ENCODE measurements at places on chromosomes 7 and 10. TPM values are rescaled to one million over a fixed set of nuclear protein-coding genes. Genes with fewer than 3 reads are reported as not detected.
A peak's percentile ranks its signal among the peaks of the same experiment; 100 is the strongest.

Gene CYP3A4
- total RNA-seq: not detected

Gene ESYT2
- 24.2 TPM for total RNA-seq

Gene DRGX
- total RNA-seq: not detected

Gene NUPR2
- not detected for total RNA-seq

Gene AKR1D1
- not detected for total RNA-seq

Gene INHBA
- not detected for total RNA-seq

Gene BEND7
- not detected for total RNA-seq

Gene CALHM2
- total RNA-seq: not detected

Gene WNT8B
- not detected for total RNA-seq

Gene SPDYE1
- total RNA-seq: not detected

Gene ZPBP
- total RNA-seq: not detected

Gene ADRA2A
- total RNA-seq: not detected

- no peak for DNase-seq
These were observed 398.6 kb upstream of the NRP1 start for GRCh38 chr10:33733058-33733457.

- DNase-seq: no peak
These were observed 45.3 kb downstream of the RCC1L start for GRCh38 chr7:75028299-75028698.

- no peak for DNase-seq
These were observed 227.5 kb downstream of the WDR11 start for GRCh38 chr10:121078672-121079102.

- no peak for DNase-seq
These were observed 3.3 kb downstream of the EGR2 start for GRCh38 chr10:62812672-62813439.

GRCh38 chr10:107487284-107487683 lies 322.8 kb upstream of the SORCS1 start:
- DNase-seq: no peak

DNA sequence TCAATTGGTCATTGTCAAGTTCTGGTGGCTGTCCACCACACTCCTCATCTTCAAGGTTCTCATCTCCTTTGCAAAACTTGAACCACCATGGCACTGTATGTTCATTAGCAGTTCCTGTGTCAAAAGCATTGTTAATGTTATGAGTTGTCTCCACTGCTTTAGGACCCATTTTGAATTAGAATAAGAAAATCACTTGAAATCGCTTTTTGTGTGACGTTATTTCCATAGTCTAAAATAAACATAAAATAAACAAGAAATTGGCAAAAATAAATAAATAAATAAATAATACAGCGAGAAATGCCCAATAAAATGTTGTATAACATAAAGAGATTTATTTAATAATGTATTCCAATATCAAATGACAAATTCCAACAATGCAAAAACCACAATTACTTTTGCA lies 195.5 kb upstream of the CDC14C start:
- no peak for DNase-seq

DNA sequence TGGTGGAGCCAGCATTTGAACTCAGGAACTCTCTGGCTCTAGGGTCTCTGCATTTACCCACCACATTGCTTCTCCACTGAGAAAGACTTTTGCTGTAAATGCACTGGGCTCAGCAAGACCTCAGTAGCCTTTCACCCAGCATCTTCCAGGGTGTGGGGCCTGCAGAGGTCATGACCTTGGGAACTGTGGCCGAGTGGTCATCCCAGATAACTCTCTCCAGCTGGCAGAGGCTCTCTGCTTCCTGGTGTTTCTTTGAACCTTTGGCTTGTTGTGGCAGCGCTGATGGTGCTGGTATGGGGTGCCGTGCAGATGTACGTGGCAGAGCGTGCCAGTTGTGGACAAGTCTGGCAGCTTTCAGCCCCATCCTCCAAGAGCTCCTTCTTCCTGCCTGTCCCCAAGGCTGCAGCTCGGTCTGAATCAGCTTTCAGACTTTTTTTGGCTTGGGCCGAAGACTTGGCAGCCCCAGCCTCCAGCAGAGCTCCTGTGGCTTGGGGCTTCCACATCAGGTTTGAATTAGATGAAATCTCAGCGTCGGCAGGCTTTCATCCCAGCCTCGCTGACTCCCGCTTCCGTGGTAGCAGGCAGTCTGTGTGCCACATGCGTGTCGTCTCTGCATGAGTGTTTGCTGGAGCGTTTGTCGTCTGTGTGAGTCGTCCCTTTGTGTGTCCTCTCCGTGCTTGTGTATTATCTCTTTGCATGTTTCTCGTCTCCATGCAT lies 21.5 kb downstream of the ADAMTS14 start:
- no peak for DNase-seq

GRCh38 chr7:64626083-64626469 lies 39.9 kb upstream of the ZNF107 start:
- no peak for DNase-seq

- DNase-seq: no peak
These were observed 777 bp downstream of the RUNDC3B start for GRCh38 chr7:87628780-87629569.

GRCh38 chr7:100489824-100490223 lies 6.1 kb downstream of the NYAP1 start:
- peak; percentile 85 for DNase-seq

DNA sequence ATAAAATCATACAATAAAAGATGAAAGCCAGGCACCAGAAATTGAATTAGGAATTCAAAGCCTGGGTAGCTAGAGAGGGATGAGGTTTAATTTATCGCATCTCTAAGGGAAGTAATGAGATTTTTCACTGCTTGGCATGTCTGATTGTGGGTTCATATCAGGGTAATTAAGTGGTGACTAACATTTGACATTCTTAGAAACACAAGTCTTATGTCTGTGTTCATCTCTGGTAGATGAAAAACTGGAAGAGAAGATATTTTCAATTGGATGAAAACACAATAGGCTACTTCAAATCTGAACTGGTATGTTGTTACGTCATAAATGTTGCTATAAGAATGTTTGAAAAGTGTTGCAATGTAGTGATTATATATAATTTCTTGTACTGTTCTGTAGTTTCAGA lies 36.8 kb upstream of the ARMS2 start:
- DNase-seq: no peak

- no peak for DNase-seq
These were observed 102.6 kb downstream of the PTPRE start for GRCh38 chr10:128009372-128010126.

GRCh38 chr10:84783386-84783785 lies 455.0 kb downstream of the CCSER2 start:
- DNase-seq: peak; percentile 24

DNA sequence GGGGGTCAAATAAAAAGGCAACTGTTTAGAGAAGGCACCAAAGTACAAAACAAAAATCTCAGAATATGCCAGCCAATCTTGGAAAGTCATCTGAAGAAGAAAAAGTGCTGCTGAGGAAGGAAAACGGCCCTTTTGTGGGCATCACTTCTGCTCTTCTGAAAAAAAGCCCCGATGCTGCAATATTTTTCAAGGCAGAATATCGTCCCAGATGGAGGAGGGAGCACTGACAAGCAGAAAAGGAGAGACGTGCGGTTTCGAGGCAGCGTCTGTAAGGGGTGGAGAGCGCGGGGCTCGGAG lies 959 bp upstream of the ATRNL1 start:
- no peak for DNase-seq

DNA sequence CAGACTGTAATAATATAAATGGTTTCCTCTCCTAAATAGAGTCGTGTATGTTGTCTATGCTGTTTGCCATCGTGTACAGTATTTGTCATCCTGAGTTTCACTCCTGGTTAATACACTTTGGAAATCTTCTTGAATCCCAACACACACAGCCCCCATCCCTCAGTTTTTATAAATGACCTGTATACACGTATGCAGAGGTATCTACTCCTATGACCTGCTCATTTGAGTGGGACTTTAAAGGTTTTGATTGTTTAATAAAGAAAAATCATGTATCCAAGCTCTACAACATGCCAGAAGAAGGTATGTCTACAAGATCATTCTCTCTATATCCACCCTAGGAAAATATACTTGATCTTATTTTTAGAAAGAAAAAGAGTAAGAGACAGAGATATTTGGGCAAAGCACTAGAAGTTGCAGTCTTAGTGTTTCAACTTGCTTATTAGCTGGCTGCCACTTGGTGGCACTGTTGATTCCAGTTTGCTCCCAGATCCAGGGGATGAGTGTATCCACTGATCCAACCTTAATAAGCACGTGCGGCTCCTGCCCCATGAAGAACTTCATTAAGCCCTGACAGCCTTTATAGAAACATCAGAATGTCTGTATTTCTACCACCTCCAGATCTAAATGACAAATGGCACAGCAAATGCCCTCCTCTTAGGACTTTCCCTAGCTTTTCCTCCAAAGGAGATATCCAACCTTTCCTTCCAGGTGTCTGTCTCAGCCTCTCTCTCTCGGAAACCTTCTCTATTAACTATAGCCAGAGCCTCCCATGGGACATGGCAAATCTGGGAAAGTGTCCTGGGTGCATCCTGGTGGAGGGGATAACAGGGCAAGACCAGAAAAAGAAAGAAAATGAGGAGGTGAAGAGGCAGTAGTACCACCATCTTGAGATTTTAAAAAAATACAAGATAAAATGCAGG lies 181.6 kb upstream of the NEBL start:
- peak; percentile 47 for DNase-seq

GRCh38 chr10:130957423-130957822 lies 354.1 kb downstream of the TCERG1L start:
- DNase-seq: no peak

- DNase-seq: no peak
These were observed 112.5 kb upstream of the PRSS1 start for GRCh38 chr7:142636751-142637150.

GRCh38 chr7:29309041-29309854 lies 114.7 kb downstream of the CHN2 start:
- DNase-seq: no peak

DNA sequence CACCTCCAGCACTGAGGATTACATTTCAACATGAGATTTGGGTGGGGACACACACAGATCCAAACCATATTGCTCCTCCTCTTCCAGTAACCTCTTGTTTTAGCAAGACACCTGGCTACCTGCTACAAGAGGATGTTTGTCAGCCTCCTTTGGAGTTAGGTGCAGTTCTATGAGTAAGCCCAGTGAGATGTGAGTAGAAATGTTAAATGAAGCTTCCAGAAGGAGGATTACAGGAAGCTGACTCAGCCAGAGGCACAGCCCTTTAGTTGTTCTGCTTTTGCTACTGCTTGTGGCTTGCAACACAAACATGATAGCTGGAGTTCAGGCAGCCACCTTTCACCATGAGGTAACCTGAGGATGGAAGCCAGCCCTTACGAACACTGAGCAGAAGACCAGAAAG lies 382.7 kb upstream of the RNF32 start:
- no peak for DNase-seq

DNA sequence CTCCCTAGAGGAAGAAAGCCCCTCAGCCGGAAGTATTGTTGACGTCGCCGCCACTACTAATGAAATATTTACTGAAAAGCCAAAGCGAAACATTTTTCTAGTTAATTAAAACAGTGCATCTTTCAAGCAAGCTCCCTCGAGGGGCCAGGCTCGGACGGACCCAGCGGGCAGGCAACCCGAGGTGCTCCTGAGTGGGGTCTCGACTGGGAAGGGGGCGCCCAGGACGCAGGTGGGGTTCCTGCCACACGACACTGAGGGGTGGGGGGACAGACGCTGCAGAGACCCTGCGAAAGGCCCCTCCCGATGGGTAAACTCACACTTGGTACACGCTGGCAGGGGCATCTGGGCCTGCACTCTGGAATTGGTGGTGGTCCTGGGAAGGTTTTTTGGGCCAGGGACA lies 72.4 kb upstream of the ADGRA1 start:
- no peak for DNase-seq

- no peak for DNase-seq
These were observed 30.0 kb downstream of the GLUD1 start for GRCh38 chr10:87064651-87065050.

DNA sequence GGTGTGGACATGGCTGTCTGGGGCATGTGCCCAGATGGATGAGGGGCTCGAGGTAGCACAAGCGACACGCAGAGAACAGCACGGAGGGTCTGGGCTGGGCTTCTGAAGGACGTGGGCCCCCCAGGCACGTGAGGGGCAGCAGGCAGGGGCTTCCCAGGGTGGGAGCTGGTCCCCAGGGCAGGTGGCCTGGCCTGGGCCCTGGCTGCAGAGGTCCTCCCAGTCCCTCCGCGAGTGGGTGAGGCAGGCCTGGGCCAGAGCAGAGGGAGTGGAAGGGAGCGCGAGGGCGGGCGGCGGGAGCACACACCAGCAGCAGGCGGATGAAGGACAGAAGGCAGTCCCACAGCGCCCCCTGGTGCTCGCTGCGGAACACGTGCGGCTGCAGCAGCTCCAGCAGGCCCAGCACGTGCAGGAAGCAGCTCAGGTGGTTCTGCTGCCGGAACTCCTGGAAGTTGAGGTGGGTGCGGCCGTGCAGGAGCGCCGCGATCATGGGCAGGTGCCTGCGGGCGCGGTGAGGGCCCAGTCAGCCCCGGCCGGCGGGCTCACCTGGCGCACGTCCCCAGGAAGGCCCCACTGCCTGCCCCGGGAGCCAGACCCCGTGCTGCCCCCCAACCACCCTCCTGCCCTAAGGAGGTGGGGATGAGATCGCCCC lies 14.7 kb upstream of the MICALL2 start:
- peak; percentile 88 for DNase-seq

DNA sequence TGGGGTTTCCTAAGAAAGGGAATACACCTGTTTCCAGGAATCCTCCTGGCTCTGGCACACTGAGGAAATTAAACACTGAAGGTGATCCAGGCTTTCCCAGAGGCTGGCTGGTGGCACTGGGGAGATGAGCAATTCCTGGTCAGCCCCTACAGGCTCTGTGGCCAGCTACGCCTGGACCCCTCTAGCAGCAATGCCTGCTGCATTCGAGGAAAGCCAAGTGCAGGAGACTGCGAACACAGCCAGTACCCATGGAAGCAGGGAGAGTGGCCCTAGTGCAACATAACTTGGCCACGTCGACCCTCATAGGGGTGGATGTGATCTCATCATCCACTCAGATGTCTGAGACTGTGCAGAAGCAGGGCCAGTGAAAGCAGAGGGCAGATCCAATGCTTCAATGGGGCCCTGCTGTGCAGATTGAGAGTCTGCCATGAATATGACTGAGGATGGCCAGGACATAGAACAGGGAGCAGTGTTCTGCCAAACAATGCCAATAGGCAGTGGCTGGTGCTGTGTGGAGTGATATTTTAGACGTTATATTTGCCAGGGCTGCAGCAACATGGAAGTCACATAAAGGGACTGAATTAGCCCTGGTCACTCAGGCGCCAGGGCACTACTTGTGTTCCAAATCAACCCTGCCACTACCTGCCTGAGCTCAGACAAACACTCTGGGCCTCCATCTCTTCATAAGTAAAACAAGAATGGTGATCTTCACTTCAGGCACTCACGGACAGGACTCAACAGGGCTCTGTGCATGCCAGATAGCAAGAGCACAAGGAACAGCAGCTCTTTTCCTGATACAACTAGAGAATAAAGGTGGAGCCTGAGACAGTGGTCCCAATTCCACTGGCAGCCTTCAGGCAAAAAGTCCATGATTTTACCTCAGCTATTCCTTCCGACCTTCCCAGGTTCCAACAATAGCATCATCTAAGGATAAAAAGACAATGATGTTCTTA lies 2.4 kb downstream of the ZNF488 start:
- DNase-seq: no peak

DNA sequence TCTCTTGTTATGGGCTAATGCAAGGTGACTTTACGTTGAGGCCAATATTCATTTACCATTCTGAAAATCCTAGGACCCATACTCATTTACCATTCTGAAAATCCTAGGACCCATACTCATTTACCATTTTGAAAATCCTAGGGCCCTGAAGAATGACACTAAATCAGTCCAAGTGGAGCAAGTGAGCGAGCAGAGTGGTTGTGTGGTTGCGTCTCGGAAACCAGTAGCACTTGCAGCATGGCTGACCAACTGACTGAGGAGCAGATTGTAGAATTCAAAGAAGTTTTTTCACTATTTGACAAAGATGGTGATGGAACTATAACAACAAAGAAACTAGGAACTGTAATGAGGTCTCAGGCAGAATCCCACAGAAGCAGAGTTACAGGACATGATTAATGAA lies 6.9 kb downstream of the SAR1A start:
- no peak for DNase-seq

Data from OCI-LY7 (cell line).